Stimulated activated CD8-positive, alpha-beta memory T cell treated with anti-CD3 and anti-CD28 coated beads, Interleukin-7, amount 100 ng/mL, for 4 hours (primary cell): ENCODE measurements at places on chromosomes 2 and 18.
A peak's percentile ranks its signal among the peaks of the same experiment; 100 is the strongest.

DNA sequence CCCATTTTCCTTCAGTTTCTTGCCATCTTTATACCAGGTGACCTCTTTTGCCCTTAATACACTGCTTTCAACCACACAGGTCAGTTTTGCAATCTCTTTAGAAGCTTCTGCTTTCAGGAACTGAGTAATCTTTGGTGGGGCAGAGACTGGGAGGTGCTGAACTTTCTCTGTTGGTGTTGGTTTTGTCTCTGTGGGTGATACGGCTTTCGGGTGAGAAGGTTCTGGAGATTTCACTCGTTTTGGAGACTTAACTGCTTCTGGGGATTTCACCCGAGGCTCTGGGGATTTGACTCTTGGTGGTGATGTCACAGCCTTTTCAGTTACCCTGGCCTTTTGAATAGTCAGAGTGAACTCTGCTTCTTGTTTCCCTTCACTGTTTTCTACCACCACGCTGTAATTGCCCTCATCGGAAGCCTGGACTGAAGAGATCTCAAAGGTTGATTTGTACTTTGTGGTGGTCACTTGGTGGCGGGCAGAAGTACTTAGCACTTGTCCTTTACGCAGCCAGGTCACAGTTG lies 50.4 kb downstream of the PLEKHA3 start:
- no peak for DNase-seq

DNA sequence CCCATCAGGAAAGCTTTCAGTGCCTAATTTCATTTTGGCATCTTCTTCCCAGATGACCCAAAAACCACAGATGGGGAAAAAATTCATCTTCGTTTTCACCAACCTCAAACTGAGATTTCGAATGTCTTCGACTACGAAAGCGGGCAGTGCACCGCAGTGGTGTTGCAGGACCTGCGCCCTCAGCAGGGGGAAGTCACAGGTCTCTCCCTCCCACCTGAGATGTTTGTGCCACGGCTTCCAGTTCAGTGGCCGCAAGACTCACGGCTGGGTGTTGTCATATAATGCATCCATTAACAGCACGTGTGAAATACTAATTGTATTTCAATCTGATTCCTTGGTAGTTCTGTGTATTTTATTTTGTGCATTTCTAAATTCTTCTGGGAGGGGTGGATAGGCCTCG lies 66.2 kb upstream of the SALL3 start:
- no peak for DNase-seq

DNA sequence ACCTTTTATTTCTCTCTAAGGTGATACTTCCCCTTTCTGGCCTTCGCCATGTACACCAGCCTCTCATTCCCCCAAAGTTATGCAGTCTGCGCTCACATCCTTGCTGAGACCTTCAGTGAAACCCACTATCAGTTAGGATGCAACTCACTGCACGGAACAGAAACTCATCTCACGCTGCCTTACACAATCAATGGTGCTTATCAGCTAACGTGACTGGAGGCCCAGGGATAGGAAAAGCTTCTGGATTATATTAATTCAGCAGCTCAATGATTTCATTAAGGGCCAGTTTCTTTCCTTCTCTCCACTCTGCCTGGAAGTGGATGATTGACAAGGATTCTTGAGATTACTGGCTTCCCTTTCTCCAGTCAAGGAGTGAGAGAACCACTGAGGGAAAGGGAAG lies 44.8 kb downstream of the CDH2 start:
- DNase-seq: no peak

DNA sequence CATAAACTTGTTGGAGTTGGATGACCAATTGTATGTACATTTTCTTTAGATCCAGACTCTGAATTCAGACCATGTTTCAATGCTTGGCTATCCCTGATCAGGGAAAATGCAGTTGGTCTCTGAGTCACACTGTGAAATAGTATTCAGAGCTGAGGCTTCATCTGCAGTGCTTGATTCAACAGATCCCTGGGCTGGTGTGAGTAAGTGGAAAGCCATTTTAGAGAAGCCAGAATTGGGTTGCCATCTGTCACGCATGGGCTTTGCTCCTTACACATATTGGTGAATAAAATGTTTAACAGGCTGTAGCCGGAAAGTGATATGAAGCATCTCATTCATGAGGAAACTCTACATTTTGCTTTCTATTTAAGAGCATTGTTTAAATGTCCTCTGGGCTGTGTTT lies 50.0 kb upstream of the ACYP2 start:
- DNase-seq: no peak

DNA sequence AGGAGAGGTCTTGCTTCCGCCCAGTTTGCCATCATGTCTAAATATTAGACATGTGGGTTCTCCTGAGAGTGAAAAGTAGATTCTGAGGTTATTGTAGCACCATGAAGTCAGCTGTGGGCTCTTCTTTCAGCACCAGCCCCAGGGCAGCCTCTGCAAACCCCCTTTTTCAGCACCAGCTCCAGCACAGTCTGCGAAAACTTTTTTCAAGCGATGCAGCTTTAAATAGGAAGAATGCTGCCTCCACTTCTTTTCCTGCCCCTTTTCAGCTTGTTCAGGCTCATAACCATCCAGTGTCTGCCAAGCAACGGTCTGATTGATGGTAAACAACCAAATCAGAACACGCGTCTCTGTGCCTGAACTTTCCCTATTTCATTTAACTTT lies at the start of gene COL5A2:
Gene COL5A2 (minus strand): TSS at position 192 of the 381 bp plus-strand sequence. CDS start 157 bp downstream, at position 35.
- no peak for DNase-seq

DNA sequence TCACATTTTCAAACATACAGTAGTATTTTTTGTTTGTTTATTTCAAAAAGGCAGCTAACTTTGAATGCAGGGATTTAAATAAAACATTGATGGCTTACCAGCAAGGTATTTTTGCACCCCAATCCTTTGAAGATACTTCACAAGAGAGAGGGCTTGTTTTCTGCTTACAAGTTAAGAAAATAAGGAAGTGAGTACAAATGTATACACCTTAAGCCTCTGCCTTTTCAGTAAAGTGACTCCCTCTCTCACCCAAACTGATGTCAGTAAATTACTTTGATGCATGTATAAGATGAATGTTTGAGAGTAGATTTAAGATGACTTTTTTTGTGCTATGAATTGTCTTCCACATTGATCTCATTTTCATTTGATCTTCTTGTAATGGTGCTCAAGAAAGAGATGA lies 820.0 kb downstream of the CPS1 start:
- no peak for DNase-seq

DNA sequence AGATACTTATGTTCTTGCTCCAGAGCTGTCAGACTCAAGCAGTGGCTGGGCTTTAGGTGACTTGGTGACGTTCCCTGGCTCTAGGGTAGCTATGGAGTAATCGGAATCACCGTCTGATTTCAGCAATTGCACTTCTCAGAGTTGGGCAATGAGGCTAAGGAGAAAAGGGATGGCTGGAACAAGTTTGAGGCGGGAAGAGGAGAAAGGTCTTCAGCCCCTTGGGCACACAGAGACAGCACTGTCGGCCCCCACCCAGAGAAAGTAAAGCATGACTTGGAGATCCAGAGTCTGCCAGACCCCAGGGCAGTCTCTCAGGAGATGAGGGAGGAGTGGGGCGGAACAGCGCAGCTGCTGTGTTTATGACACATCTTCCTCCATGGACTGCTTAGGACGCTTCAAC lies 114.5 kb downstream of the KLHL29 start:
- no peak for DNase-seq

DNA sequence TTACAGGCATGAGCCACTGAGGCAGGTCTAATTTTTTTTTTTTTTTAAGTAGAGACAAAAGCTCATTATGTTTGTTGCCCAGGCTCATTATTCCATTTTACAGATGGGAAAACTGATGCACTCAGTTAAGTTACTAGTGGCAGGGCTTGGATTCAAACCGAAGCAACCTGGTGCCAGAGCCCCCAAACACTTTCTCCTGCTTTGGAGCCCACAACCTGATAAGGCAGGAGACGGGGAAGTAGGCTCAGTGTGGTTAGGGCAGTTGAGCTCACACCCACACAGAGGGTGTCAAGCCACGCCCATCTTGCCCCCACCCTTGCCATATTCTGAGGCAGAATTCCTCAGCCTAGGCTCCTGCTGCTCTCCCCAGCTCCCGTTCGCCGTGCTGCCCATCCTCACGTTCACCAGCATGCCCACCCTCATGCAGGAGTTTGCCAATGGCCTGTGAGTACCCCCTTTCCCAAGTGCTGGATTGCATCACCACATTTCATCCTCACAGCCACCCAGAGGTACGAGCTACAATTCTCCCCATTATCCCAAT lies 5.8 kb upstream of the CTDSP1 start:
- no peak for DNase-seq

DNA sequence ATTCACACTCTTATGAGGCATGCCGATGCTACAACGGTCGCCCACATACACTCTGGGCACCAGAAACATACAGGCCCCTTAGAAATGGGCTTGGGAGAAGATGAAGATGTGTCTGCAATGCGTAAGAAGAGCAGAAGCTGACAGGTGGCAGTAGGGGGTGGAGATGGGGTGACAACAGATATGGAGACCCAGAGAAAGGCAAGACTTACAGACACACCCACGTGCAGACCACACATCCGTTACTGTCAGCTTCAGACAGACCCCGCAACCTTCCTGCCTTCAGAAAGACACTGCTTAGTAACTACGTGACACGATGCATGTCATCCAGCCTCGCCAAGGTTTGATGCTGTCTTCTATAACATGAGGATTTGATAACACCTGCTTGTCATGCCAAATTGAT lies 89.5 kb downstream of the ZFP36L2 start:
- DNase-seq: peak; percentile 82

DNA sequence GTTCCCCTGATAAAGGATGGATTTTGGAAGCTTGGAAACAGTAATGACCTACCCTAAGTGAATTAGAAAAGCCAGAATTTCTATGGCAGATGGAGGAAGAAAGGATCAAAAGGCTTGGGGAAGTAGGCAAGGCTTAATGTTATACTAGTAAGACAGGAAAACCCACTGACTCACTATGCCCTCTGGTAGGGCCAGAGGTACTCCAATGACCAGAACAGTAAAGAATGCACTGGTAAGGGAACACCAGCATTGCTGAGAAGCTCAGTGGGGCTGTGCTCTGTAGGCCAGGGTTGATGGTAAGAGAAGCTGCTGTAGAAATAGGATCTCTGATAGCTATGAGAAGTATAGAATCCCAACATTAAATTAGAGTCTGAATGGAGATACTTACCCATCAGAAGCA lies 126.4 kb downstream of the GFPT1 start:
- DNase-seq: no peak

DNA sequence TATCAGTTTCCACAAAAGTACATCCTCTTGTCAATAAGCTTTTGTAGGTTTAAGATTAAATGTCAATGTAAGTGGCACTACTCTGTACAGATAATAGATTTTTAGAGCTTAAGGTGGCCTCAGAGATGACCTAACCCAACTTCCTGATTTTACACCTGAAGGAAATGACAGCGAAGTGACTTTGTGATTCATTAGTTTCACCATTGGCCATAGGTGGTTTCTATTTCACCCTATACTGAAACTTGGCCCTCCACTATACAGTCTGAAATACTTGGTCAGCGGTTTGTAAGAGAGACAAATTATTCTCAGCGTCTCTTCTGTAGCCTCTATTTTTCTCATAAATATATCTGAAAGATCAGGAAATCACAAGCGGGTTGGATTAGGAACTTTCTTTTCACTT lies 330.4 kb upstream of the FAM98A start:
- DNase-seq: no peak

DNA sequence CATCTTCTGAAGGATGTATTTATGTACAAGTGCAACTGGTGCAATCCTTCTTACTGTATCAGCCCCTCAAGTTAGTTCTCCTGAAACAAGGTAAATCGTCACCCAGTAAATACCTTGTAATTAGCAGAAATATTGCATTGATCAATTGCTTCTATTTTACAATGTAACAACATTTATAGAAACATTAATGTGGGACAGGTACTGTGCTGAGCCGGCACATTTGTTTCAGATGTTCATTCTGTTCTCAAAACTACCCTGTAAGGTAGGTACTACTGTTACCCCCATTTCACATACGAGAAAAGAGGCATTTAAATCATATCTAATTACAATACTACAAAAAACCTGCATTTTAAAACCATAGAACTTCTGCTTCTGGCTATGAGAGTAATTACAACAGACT lies 19.5 kb downstream of the RTN4 start:
- no peak for DNase-seq

DNA sequence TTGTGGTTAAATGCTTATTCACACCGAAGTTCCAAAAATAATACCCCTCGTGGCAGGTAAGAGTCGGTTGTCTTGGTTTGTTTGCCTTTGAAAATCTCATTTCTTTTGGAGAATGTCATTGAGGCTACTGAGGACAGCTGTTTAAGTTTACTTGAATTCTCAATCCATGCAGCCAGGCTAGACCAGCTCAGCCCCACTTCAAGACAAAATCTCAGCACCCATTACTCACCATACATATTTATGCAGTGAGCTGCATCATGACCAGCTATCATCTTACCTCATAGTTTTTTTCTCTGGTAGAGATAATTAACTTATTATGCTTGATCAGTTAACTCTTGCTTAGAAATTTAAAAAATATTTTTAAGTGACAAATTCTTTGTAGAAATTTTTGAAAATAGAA lies 115.9 kb downstream of the HAUS1 start:
- DNase-seq: no peak

- no peak for DNase-seq
These were observed 28.5 kb downstream of the PIKFYVE start for GRCh38 chr2:208294482-208295024.

- DNase-seq: no peak
These were observed 53.6 kb upstream of the ITGA6 start for GRCh38 chr2:172373766-172374165.

DNA sequence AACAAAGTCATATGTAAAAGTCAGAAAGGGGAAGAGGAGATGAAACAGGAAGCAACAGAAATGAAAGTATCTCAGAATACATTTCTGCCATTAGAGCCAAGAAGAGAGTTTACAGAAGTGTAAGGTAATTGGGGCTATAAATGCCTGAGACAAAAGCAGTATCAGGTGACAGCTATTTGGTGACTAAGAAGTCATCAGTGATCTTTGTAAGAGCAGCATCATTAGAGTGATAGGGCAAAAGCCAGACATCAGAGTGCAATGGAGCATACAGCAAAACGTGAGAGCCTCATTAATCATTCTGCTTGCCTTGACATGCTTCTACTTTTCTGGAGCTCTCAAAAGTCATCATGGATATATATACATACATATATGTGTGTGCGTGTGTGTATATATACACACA lies 804.7 kb upstream of the PIK3C3 start:
- no peak for DNase-seq

DNA sequence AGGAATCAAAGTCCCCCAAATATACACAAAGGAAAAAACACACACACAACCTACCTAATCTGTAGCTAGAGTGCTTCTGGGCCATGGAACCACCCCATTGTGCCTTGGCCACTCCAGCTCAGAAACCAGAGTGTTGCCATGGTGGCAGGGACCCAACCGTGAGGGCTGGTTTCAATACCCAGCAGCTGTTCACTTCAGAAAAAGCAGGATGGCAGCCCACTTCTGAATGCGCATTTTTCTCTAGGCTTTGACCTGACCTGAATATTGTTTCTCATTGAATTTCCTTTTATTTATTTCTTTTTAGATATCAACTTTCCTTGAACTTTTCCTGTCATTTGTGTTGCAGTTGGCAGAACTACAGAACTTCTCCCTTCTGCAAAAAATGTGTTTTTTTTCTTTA lies 43.0 kb upstream of the EHBP1 start:
- no peak for DNase-seq

- DNase-seq: no peak
These were observed 82.8 kb upstream of the CD28 start for GRCh38 chr2:203623661-203624060.

GRCh38 chr18:43620936-43621335 lies 343.6 kb upstream of the SYT4 start:
- no peak for DNase-seq
